Spinal cord (tissue), 10 donors: ENCODE measurements at places on chromosomes 3 and 15.

DNA sequence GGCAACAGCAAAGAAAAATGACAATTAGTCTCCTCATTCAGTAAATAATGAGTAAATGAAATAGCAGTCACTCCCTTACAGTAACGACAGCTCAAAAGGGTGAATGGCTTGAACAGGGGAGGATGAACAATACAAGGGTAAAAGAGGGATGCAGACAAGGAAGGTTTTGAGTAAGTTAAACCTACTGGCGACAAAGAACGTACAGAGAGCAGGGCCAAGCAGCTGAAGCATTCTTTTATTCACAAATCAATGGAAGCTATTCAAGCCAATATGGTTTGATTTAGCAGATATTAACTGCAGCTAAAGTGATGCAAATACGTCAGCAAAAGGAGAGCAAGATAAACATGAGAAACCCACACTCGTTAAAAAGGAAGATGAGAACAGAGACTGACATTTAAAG, 90.7 kb upstream of the ICE2 start:
- no peak for DNase-seq

DNA sequence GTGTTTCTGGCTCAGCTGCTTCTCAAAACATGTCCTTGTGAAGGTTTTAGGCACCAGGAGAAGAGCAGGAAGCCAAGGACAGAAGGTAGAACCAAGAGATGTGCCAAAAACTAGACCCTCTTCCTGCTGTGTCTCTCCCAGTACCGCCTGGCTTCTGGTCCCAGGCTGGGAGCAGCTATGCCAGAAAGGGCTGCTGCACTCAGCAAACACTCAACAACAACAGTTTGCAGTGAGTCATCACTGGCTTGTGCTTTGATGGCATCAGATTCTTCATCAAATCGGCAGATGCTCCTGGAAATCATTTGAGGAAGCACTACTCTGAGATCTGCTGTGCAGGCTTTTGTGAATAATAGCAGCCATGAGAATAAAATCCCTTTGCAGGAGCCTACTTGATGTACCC, 63.2 kb downstream of the DGKG start:
- no peak for DNase-seq

GRCh38 chr3:36397841-36398240, 17.5 kb downstream of the STAC start:
- no peak for DNase-seq

DNA sequence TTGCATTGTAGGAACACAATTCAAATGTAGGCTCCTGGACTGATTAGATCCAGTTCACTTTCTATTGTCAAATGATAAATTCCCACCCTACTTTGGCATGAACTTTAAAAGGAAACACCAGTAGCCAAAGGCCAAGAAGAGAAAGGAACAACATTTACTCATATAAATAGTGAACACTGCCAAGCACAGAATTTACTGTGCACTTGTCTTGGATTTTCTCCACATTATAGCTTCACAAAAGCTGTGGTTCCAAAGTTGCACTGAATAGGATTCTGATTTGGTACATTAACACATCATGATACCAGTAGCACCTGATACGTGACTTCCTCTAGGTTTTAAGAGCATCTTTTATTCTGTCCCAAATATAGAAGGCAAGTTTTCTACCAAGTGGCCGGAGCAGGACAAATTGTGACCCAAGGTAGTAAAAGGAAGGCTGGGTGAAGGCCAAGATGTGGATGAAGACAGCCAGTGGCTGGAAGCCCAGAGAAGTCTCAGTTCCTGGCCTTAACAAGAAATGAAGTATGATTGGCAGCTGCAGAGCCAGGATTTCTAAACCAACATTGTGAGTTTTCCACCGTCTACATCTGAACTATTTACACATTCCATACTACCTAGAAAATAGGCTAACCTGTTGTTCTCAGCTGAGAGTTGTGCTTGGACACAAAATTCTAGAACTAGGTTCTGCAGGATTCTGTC, 206.7 kb downstream of the THRB start:
- DNase-seq: peak; percentile 71

GRCh38 chr3:161163297-161163696, 57.8 kb upstream of the NMD3 start:
- DNase-seq: no peak

DNA sequence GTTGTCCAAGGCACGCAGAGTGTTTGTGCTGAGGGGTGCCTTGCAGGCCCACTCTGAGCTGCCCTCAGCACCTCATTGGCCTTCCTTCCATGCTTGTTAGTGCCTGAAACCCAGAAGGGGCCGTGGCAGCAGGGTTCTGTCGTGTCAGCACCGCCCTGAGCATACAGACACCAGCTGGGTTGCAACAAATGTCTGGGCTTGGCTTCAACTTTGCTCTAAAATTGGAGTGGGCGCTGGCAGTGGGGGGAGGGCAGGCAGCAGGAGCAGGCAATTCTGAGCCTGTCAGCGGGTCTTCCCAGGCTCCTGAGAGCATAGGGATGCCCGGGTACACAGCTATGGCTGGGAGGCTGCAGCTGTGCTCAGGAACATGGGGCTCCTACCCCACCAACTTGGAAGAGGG, 464.3 kb downstream of the EPHA3 start:
- no peak for DNase-seq

DNA sequence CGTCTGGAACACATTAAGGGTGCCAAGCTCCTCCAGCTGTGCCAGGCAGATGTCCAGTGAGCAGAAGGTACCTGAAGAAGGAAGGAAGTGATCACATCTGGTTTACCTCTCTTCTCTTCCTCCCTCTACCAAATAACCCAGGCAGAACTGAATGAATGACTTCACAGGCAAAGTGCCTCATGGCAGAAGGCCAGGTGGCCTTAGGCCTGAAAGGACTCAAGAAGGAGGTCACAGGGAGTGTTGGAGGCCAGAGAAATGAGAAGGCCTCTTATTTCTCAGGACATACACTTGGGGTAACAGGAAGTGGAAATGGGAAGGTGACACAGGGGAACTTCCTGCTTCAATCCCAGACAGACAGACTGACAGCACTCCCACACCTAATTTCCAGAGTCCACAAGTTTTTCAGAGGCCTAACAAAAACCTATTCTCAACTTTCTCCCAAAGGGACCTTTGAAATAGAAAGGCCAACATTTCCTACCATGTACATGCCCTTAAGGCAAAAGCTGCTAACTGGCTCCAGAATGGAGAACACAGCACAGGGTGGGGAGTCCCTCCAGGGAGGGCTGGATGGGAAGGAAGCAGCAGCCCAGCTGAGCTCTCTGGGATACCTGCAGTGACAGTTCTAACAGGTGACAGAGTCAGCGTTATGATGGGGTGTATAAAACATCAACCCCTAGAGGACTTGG, 17.6 kb upstream of the SIN3A start:
- no peak for DNase-seq

DNA sequence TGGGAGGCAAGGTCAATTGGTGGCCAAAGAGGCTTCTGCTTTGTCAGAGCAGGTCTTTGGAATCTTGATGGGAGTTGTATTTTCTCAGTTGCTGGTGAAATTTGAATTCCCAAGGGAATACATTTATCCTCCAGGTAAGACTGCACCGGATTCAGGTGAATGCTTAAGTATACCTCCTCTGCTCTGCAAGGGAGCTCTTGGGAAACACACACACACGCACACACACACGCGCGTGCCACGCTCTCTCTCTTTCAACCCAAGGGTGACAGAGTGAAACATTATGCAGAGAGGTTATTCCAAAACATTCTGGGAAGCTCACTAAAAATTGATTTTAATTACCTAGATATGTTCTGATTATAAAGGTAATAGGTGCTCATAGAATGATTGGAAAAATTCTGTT, 33.7 kb downstream of the ST6GAL1 start:
- DNase-seq: no peak

DNA sequence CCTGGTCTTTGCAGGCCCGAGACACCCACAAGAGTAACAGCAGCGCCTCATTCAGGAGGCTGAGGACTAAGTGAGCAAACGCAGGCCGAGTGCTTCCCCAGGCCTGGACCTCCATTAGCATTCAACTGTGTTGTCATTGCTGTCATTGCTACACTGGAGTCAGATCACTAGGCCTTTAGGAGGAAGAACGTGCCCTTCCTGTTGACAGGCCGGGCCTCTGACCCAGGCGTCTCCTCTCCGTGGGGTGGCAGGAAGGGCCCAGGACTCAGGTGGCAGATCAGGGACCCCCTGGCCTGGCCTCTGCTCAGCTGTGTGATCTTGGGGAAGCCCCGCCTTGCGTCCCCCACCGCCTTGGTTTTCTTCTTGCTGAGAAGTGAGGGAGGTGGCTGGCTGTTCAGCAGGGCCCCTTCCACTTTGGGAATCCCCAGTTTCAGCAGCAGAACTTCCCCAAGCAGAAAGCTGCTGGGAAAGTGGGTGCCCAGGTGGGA, 19.1 kb downstream of the ZDHHC19 start:
- DNase-seq: no peak

DNA sequence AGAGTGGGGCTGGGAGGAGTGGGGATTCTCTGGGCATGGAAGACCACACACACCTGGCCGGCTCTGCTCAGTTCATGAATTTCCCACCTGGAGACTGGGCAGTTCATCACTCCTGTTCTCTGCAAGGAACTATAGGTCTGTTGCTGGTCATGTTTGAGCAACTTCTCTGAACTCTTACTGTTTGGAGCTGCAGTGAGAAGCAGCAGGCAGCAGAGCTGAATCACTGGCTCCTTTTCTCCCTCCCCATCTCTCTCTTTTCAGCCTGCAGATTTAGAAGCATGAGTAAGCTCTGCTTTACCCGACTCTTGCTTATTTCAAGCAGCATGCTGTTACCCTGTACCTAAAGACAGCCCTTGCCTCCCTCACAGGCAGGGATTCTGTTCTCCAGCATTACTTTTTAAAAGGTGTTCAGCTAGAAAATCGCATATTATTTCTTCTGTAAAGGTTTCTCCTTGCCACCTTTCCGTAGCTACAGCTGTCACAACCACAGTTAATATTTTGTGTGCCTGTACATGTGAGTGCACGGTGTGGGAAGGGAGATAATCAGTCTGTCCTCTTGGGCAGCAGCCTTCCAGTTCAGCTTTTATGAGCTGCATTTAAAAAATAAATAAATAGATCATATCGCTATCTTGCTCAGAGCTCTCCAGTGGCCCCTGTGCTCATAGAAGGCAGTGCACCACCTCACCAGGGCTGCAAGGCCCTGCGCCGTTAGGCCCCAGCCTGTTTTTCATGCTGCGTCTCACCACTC, 131.6 kb downstream of the CHCHD6 start:
- DNase-seq: no peak

GRCh38 chr3:56810577-56811545, 9.1 kb upstream of the ARHGEF3 start:
- DNase-seq: no peak

- no peak for DNase-seq
Observed at GRCh38 chr3:42387802-42388651, 22.4 kb downstream of the LYZL4 start.

DNA sequence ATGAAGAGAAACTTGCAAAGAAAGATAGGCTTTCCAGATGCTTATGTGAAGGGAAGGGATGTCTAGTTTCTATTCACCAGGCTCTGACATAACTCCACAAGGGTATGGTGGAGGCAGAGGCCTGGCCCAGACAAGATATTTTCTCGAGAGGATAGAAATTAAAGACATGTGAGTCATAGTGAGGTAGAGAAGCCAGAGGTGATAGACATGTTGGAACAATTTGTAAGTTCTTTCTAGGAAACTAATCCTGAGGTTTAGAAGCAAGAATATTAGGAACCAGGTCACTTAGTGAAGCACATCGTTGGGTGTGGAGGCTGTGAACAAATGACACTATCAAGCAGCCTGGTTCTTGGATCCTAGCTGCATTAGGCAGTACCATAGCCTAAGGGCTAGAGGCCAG, 176.9 kb downstream of the BBX start:
- no peak for DNase-seq
